ENCODE measurements at places on chromosomes 11 and 22.
A peak's percentile ranks its signal among the peaks of the same experiment; 100 is the strongest.

GRCh38 chr11:114167771-114168448 is 108.4 kb downstream of the ZBTB16 start:
- DNase-seq = no peak

DNA sequence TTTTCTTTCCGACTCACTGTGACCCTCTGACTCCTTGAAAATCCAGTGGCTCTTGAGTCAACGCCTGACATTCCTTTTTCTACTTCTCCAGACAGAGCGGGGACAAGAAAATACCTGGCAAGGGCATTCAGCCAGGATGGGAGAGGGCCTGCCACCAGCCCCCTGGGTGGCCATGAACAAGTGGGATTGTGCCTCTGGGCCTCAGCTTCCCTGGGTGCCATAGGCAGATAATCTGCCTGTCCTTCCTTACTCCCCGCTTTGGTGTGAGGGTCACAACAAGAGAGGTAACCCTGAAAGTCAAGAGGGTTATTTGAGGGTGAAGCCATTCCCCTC is 613.9 kb upstream of the CADM1 start:
- DNase-seq = no peak

DNA sequence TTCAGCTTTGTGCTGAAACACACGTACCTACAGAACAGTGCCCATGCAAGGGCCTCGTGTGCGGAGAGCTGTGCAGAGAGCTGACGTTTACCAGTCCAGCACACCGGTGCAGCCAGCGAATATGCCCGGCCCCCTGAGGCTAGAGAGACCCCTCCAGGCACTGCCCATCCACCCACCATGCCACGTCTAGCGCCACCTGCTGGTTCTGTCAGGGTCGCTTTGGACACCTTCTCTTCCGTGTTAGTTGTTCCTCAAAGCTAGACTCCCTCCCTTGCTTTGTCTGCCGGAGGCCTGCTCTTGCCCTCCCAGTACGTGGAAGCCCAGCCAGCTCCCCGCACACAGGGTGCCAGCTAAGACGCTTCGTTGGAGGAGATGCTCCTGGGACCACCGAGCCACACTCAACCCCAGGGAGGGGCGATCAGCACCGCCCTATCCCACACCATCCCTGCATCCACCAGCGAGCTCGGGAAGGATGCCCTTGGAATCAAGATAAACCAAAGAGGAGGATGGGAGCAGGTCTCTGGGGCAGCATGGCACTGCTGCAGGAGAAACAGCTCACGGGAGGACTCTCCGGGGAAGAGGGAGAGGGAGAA is 43.4 kb downstream of the CPT1A start:
- peak; percentile 6 for DNase-seq

- DNase-seq = no peak
Observed at GRCh38 chr11:41399323-41399722, 60.1 kb downstream of the LRRC4C start.

DNA sequence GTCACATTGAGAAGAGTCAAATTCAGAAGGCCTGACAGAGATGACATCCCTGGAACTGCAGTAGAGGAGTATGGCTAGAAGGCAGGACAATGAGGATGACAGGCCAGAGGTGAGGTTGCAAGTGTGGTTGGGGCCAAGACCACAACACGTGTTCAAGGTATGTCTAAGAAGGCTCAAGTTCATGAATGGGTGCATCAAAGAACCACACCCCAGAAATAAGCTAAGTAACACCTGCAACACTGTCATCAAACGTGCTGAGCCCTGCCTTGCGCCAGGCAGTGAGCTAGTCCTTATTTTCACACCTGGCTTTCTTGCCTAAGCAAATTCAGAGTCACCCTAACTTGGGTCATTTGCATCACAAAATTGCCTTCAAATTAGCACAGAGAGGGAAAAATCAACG is 313.6 kb downstream of the KIRREL3 start:
- no peak for DNase-seq

DNA sequence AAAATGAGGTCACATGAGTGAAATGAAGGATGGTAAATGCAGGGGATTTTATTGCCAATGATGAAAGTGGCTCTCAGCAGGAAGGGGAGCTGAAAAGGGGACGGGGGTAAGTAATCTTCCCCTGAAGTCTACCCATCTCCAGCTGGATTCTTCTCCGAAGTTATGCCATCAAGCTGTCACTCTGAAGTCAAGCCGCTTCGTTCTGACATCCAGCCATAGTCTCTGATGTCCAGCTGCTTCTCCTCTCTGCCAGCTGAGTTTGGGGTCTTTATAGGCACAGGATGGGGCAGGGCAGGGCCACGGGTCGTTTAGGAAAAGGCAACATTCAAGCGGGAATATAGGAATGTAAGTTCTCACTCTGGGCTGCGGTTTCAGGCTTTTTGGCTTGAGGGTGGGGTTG is 181.9 kb upstream of the ANO3 start:
- no peak for DNase-seq

GRCh38 chr11:34254011-34254410 is 103.8 kb downstream of the ABTB2 start:
- no peak for DNase-seq

DNA sequence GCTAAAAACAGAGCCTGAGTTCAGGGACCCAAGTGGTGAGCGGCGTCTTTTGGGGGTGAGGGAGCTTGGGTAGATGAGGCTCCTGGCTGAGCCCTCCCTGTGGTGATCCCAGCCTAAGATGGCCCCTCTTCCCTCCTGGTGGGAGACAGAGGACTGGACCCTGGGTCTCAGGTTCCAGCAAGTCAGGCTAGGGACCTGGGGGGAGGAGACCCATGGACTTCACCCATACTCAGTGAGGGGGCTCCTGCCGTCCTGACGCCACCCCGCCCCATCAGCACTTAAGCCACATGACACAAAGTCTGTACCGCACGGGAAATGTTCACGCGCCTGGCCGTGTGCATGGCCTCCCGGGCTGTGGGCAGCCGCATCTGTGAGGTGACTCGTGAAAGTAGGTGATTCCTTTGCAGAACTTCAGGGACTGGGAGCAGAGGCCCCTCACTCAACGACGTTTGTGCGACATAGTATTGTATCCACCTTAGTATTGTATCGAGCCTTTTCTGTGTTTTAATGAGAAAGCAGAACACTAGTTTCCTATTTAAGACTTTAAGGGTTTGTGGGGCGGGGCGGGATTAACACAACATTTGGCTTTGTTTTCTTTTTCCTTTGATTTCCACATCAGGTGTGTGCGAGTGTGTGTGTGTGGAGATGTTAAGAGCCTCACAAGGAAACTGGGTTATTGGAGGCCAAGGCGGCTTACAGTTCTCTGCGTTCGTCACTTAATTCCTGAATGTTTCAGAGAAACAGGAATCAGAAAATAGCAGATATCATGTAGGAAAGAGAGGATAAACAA is 18.4 kb upstream of the TMEM191C start:
- no peak for DNase-seq

GRCh38 chr11:129143335-129143734 is 48.8 kb downstream of the ARHGAP32 start:
- peak; percentile 97 for DNase-seq

DNA sequence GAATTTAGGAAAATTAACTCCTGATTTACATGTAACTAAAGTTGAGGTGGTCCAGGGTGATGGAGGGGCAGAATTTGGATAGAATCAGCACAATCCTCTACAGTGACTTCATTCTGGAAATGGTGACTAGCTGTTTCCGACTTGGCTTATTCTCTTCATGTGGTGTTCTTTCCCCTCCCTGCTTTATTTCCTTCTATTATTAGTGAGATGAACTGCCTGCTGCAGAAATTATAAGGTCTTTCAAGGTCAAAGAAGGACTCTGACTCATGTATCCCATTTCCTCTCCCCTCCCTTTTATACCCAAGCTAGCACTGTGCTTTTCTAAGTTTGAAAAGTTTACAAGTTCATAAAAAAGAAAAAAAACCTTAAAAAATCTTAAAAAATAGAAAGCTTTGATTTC is 12.2 kb upstream of the MRPL17 start:
- DNase-seq = peak; percentile 48

- DNase-seq = peak; percentile 77
Observed at GRCh38 chr11:125300791-125301218, 136.3 kb downstream of the PKNOX2 start.

GRCh38 chr11:128634395-128634794 is 47.0 kb upstream of the ETS1 start:
- DNase-seq = no peak

DNA sequence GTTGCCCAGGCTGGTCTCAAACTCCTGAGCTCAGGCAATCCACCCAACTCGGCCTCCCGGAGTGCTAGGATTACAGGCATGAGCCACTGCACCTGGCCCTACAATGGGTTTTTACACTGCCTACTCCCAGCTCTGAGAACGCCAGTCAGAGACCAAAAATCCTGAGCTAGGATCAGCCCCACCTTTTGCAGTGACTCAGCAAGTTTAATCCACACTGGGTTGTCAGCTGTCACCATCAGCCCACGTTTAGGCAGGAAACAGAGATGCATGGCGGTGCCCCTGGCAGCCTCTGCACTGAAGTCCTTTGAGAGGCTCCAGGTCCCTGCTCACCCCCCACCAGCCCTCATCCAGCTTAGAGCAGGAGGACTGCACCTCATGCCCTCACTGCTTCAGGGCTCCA is 117.6 kb downstream of the ARHGAP8 start:
- peak; percentile 18 for DNase-seq

DNA sequence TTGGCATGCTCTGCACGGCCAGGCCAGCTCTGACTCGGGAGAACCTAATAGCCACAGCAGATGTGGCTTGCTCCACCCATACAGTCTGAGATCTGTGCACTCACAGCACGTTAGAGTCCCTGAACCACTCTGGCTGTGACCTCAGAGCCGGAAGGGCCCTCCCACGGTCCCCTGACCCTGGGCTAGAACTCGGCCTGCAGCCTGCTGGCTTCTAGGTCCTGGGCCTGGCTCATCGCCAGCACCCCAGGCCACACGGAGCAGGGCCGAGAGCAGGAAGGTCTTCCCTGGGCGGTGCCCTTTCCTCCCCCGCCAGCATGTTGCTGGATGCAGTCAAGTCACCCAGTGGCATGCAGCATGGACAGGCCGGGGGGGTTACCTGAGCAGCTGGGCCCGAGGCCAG is 35.3 kb upstream of the TTLL12 start:
- no peak for DNase-seq

GRCh38 chr11:57940044-57940756 is 83.5 kb upstream of the OR9Q1 start:
- no peak for DNase-seq

GRCh38 chr11:60860943-60861342 is 5.2 kb upstream of the PTGDR2 start:
- no peak for DNase-seq

DNA sequence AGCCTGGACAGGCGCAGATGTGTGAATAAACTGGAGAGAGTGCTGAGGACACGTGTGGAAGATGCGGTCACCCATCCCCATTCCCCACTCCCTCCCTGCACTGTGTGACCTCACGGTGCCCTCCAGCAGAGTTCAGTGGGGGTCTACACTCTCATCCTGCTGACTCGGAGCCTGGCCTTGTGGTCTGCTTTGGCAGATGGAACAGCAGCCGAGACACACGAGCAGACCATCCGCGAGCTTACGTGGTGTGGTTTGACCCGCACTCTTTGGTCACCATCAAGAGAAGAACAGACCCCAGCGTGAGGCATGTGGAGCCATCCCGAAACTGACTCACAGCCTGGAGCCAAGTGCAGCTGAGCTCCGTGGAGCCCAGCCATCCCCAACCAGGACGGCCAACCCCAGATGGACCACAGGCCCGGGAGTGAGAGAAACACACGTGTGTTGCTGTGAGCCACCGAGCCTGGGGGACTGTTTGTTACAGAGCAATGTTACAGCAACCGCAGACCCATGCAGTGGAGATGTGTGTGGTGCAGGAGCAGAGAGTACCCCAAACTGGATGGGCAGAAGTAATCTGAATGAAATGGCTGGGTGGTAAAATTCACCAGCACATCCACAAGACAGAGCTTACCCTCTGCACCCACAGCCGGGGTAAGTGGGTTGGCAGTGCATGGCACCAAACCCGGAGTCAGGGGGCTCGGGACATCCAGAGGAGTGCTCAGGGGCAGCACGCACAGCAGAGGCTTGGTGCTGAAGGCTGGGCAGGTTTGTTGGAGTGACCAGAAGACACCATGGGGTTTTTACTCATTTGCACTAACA is 90.7 kb downstream of the RTL6 start:
- no peak for DNase-seq

- no peak for DNase-seq
Observed at GRCh38 chr11:65579291-65579690, 3.4 kb downstream of the EHBP1L1 start.

DNA sequence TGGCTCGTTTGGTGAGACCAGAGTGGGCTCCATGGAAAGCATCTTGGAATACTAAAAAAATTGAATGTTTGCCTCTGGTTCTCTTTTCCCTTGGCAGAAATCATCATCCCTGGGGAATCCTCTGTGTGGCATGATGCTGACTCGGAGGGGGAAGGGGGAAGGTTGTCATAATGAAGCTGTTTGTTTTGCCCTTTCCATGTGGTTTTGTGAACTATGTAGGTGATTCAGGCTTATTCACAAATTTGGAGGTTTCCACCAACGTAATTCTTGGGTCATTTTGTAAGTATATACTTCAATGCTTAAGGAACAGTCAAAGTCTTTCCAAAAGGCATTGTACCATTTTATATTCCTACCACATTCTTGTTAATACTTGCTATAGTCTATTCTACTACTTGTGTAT is 754.0 kb upstream of the FAT3 start:
- DNase-seq = no peak

DNA sequence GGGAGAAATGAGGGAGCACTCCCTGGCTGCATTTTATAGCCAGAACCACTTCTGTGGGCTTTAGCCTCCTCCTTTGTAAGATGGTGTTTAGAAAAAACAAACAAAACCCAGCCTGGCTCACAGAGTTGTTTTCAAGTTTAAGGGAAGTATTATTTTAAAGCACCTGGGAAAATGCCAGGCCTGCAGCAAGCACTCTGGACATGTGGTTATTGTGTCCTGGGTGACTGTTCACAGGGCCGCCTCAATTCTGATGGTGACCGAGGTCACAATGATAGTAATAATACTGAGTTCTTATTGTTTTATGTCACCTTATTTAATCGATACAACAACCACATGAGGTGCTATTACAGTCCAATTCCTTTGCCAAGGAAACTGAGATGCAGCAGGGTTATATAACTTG is 20.7 kb upstream of the SLC22A12 start:
- DNase-seq = no peak

Measured in AG10803 (cell line).